ENCODE measurements at places on chromosomes 7 and 10.

DNA sequence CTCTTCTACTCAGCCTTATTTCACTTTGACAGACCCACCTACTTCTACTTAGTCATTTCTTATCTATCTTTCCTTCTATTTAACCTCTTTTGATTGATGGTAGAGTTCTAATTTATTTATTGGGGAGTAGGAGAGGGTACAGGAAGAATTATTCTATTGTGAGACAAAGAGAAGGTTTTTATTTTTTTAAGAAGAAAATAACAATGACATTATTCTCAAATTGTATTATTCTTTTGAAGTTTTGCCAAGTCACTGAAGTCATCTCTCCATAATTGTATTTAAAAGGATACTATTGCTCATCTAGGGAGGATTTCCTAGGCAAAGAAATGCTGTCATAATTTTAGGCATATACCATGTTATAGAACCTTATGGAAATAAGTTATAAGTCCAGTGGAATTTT lies 52.7 kb downstream of the ITGB8 start:
- DNase-seq = no peak

- no peak for DNase-seq
Observed at GRCh38 chr7:101518336-101518735, 110.8 kb downstream of the MYL10 start.

DNA sequence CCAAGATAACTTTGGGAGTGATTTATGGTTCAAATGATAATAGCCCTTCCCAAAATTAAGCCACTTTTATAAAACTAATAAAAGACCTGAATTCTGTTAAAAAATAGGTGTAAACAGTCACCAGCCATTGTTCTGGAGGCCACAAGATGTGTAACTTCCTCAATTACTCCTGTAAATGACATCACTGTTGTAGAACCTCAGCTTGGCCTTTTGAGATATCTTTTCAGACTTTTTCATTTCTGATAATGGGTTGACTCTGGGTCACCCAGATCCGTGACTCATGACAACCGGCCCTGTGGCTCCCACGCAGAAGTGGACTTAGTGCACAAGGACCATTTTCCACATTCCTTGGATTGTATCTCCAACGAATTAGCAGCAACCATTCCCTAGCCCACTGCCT lies 106.6 kb downstream of the DKK1 start:
- no peak for DNase-seq

DNA sequence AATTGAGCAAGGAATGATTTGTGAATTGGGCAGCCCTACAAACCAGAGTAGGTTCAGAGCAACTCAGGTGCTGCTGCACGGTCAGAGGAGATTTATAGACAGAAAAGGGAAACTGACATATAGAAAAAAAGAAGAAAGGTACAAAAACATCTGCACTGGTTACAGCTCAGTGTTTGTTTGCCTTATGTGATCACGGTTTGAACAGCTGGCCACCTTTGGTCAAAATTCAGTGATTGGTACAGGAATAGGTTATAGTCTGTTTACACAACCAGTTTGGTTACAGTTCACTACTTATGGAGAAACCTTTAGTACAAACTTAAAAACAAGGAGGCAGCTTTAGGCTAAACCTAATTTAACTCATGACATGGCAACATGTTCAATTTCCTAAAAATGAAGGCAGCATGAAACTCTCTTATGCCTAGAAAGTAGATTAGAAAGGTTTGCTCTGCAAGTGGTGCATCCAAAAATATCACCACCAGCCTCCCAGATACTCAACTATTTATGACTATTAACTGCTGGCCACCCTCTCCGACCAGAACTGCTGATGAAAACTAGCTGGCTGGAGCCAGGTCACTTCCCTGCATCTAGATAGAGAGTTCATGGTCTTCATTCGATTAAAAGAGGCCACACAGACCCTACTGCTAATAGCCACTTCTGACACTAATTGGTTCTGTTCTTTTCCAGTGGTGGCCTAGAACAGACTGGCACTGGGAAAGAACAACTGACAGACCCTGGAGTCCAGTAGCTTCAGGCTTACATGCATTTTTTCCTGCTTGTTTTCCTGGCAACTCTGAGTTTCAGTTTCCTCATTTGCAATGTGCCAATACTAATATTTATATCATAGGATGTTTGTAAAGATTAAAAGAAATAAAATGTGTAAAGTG lies 548.0 kb downstream of the CCSER2 start:
- DNase-seq = no peak
